CD4-positive, alpha-beta T cell (primary cell): ENCODE measurements at places on chromosomes 3 and 15.
A peak's percentile ranks its signal among the peaks of the same experiment; 100 is the strongest.

GRCh38 chr15:56099311-56099710 lies 105.9 kb upstream of the NEDD4 start:
- DNase-seq: no peak

DNA sequence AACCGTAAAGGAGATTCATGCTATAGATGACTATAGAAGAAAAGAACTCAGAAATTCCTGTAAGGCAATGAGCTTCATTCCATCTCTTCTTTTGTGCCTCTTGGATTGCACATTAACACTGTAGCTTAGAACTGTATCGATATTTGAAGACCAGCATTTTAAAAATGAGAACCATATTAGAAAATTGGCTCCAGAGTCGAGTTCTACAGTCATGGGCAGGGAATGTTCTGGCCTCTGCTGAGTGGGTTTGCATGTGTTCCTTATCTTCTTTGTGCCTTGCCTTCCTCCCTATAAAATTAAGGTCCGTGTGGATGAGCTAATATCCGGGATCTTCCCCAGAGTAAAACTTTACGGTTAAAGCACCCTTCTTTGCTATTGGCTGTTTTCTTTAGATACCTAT lies 77.4 kb upstream of the PLCL2 start:
- no peak for DNase-seq

- DNase-seq: no peak
Measured at GRCh38 chr15:28914046-28914445, 28.3 kb downstream of the APBA2 start.

DNA sequence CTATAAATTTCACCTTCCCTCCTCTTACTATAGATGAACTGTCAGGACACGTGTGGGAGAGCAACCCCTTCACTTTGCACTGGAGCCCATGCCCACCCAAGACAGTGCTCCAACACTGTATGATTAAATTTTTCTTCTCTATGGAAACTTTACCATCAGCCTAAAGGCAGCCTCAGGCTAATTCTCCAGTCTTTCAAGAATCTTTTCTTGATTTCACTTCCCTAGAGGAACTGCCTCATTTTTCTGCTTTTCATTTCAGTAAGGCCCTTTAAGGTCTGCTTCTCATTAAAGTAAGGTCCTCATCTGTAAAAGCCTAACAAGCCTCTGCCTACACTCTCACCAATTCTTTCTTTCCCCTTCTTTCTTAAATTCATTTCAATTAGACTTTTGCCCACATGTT lies 137.3 kb downstream of the KCNMB2 start:
- DNase-seq: no peak

GRCh38 chr3:143266927-143267326 lies 147.4 kb downstream of the CHST2 start:
- no peak for DNase-seq

DNA sequence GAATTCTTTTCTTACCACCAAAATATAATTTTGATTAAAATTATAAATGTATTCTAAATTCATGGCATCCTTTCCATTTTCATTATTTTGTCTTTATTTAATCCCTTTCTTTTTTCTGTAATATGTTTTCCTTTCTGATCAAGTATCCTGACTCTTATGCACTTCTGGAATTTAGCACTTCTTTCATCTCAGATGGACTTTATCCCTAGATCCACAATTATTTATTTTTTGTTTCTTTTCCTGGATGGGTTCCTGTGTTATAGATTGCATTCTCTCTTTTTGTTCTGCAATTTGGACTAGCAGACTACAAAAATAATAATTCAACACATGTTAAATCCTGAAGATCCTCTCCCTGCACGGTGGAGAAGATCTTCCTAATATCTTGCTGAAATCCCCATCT lies 76.9 kb upstream of the CDIN1 start:
- no peak for DNase-seq

- no peak for DNase-seq
Measured at GRCh38 chr3:52036829-52037228, 19.5 kb downstream of the DUSP7 start.

GRCh38 chr3:73885862-73886261 lies 261.1 kb upstream of the PDZRN3 start:
- DNase-seq: no peak

- DNase-seq: no peak
Measured at GRCh38 chr3:71551311-71551919, 32.1 kb downstream of the FOXP1 start.

DNA sequence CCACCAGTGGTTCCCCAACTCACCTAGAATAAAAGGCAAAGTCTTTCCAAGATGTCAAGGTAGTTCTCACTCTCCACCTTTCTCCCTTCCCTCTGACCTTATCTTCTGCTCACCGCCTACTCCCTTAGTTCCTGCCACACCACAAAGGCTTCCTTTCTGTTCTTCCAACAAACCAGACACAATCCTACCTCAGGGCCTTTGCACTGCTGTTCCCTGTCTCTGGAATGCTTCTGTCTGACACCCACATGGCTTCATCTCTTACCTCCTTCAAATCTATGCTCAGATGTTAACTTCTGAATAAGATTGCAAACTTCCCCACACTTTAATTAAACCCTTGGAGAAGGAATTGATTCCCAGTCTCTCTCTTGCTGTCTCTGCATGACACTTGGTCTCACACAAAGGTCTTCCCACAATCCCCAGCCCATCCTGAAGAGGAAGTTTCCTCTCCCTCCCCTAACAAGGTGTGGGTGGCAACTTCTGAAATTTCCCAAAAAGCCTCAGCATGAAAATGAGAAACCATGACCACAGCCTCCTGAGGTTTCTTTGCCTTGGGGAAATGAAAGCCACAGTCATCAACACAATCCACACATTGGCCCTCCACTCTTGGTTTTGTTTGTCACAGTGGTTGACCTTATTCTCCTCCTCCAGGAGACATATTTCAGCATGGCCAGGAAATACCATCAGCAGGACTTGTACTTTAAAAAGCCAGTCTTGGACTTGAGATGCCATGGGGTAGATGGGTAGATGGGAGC lies 3.0 kb upstream of the RYK start:
- DNase-seq: no peak

GRCh38 chr3:44098656-44099415 lies 142.8 kb upstream of the TOPAZ1 start:
- DNase-seq: no peak

DNA sequence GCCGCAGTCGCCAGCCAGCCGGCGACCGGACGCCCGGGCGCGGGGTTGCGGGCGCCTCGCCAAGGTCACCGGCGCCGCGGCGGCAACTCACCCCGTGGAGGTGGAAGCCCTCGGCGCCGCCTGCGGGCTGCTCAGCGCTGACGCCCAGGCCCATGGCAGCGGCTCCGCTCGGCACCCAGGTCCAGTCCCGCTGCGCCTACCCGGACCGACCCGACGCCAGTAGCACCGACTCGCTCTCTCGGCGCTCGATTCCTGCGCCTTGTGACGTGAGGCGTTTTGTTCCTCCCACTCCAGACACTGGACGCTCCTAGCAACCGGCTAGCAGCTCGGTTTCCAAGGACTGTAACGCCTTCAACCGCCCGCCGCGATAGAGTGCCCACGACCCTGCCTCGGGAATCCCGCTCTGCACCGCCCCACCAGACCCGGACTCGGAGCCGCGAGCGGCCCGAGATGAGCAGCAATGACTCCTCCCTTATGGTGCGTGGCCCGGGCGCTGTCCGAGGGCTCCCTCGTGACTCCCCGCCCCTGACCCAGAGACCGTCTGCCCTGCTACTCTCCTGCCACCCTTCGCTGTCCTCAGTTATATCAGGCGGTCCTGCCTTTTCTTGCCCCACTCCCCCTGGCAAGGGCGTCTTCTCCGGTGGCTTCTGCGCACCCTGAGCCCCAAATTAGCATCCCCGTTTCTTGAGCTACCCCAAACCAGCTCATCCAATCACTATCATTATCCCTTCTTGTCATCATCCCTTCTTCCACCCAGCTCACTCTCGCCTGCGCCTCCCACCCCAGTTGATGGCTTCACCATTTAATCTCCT lies at the start of the genes GORASP1 and TTC21A:
GORASP1 (minus strand) TSS at position 240 of the 812 bp plus-strand sequence; CDS start at position 154, 86 bp downstream.
TTC21A (plus strand) TSS at position 293 of the 812 bp plus-strand sequence; CDS start at position 451, 158 bp downstream.
- peak; percentile 84 for DNase-seq

- DNase-seq: no peak
Measured at GRCh38 chr15:92898988-92899582, 1.0 kb upstream of the CHD2 start.

- DNase-seq: no peak
Measured at GRCh38 chr3:62797132-62797531, 78.1 kb downstream of the CADPS start.

GRCh38 chr3:195870937-195871336 lies 37.4 kb downstream of the TNK2 start:
- DNase-seq: no peak

- no peak for DNase-seq
Measured at GRCh38 chr3:16476636-16477035, 36.9 kb downstream of the RFTN1 start.
